Kidney (tissue), 22 donors: ENCODE measurements at places on chromosomes 2 and 18.

GRCh38 chr2:44083054-44083453 is 85.6 kb upstream of the PPM1B start:
- no peak for DNase-seq

DNA sequence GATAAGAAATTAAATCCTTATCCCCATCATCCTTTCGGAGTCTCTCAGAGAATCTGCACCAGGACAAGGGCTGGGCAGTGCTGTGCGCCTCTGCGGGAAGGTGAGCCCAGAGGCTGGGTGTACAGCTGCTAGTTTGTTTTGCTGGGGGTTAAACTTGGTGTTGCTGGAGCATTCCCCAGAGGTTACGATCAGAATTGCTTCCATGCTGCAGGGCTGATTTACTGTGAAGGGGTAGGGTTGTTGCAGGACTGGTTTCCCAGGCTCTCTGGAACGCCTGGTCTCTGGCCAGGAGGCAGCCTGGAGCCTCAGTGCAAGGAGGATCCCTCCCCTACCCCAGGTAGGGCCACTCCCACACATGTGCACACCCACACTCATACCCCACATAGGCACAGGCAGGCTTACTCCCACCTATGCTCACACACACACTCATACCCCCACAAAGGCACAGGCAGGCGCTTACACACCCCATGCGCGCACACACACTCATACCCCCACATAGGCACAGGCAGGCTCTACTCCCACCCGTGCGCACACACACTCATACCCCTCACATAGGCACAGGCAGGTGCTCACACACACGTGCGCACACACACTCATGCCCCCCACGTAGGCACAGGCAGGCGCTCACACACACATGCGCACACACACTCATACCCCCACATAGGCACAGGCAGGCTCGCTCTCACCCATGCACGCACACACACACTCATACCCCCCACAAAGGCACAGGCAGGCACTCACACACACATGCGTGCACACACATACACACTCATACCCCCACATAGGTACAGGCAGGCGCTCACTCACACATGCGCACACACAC is 11.3 kb downstream of the CNNM4 start:
- peak; percentile 57 for DNase-seq

DNA sequence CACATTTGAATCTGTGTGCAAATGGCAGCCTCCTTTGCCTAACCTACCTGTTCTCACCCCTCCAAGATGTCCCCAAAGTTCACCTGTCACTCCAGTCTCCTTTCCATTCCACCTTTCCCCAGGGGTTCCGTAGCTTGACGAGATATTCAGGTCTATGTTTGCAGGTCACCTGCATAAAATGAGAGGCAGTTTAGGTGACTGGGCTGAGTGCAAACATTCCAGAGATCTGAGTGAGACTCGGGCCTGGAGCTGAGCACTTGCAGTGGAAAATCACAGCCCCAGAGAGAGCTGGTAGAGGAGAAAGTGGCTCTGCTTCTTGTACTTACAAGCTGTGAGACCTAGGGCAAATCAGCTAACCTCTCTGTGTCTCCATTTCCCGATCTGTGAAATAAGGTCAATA is 20.1 kb downstream of the CAPN14 start:
- no peak for DNase-seq

DNA sequence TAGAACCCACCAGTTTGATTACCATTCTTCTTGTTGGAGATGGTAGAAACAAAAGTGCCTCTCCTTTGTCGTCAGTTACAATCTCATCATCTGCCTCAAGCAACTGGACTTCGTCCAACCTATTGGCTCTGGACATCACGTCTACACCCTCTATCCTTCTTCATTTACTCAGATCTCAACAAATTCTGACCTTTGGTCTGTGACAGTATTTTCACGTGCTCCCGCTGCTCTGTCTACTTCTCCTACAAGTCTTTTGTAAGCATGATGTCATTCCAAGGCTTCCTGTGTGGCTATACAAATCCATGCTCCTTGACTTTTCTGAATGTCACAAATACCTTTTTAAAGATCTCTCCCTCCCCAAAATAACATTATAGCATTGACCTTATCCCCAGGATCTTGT is 43.0 kb upstream of the PID1 start:
- DNase-seq = no peak

- no peak for DNase-seq
Measured at GRCh38 chr18:62338446-62339105, 13.5 kb downstream of the TNFRSF11A start.

GRCh38 chr2:58271826-58272225 is 30.7 kb upstream of the FANCL start:
- DNase-seq = no peak

- no peak for DNase-seq
Measured at GRCh38 chr2:109435066-109435690, 178.6 kb downstream of the SEPTIN10 start.

- DNase-seq = no peak
Measured at GRCh38 chr18:10057401-10057893, 143.6 kb downstream of the VAPA start.

DNA sequence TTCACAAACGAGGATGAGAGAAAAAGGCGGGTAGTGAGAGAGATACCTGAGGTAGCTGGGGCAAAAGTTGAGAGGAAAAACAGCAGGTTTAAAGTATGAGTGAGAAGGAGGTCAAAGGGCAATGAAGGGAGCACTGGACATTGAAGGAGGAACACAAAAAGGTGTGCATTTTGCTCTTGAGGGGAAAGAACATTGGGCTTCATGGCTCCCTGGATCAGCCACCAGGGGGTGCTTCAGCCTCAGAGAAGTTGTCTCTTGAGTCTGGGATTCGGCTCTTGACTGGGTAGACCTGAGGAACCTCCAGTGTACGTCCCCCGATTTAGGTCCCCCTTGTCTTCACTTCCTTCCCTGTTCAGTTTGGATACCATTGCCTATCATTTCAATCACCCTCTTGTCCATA is 128.5 kb downstream of the RAPGEF4 start:
- no peak for DNase-seq

GRCh38 chr2:96596596-96596995 is 41.5 kb downstream of the KANSL3 start:
- DNase-seq = no peak

DNA sequence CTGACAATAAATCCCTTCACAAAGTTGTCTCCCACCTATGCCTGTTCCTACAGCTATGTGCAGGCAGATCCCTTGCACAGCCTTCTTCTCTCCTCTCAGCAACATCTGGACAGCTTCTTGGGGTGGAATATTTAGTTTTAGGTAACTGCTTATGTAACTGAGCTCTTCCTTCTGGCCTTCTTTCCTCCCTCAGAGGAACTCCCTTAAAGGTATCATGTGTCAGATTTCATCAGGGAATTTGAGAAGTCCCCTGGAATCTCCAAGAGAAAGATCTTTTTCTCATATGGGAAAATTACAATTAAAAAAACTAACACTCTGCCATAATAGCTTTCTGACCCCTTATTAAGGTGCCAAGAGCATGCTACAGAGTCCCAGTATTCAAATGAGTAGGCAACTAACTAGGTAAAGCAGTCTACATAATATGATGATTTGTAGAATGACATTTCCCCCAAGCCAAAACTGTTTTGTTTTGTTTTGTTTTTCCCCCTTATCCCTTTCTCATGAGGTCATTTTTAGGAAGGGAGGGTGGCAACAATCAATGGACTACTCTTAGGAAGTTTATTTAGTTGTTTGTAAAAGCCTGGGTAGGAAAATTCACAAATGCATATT is 2.4 kb downstream of the TMEM200C start:
- DNase-seq = no peak

DNA sequence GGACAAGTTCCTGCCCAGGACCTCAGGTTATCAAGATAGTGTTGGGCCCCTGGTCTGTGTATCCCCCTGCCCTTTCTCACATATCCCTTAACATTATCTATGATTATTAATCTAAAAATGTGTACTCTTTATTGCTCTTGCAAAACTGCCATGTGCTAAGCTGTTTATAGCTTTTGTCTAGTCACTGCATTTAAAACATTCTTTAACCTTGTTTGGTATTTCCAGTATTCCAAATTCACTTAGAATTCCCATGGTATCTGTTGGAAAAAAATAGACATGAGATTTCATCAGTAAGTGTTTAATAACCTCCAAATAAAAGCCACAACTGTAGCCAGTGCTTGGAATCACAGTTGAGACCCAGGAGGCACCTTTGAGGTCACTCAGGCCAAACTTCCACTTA is 16.2 kb upstream of the GLS start:
- no peak for DNase-seq

GRCh38 chr2:205872716-205873115 is 190.4 kb downstream of the NRP2 start:
- no peak for DNase-seq

DNA sequence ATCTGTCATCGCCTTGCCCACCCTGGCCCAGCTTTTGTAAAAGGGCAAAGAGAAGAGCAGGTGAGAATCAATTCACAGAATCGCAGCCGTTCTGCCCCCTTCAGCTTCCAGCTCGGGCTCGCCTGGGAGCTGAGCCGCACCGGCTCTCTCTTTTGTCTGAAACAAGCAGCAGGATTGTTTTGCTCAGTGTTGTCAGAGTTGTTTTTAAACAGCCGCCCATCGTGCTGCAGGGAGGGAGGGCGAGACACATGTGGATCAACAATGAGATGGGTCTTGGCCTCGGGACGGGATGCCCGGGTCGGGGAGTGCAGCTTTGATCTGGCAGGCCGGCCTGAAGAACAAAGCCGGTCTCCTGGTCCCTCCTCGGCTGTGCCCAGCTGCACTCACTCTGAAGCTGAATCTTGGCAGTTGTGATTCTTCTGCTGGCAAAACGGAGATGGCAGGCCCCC is 39.7 kb upstream of the HDAC4 start:
- DNase-seq = peak; percentile 78

- no peak for DNase-seq
Measured at GRCh38 chr2:190554357-190555006, 20.0 kb upstream of the NEMP2 start.

GRCh38 chr2:227363756-227364155 is 15.3 kb downstream of the TM4SF20 start:
- no peak for DNase-seq

- no peak for DNase-seq
Measured at GRCh38 chr2:41222593-41222992, 770.7 kb upstream of the SLC8A1 start.

DNA sequence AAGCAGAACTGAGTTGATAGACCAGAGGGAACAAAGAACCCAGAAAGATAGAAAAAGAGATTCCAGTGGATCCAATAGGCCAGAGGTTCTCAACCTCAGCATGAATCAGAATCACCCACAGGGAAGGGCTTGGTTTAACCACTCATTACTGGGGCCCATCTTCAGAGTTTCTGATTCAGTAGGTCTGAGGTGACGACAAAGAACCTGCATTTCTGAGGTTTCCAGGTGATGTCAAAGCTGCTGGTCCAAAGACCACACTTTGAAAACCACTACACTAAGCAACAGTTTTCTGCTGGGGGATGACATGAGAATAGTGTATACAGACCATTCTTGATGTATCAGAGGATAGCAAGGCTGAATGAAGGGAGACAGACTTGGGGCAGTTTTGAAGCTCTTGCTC is 296.9 kb upstream of the STON1 start:
- DNase-seq = no peak

- DNase-seq = no peak
Measured at GRCh38 chr2:119485336-119486110, 38.8 kb downstream of the SCTR start.

- DNase-seq = no peak
Measured at GRCh38 chr2:218224186-218224585, 7.2 kb downstream of the ARPC2 start.

GRCh38 chr18:43777636-43778304 is 500.5 kb upstream of the SYT4 start:
- DNase-seq = no peak

DNA sequence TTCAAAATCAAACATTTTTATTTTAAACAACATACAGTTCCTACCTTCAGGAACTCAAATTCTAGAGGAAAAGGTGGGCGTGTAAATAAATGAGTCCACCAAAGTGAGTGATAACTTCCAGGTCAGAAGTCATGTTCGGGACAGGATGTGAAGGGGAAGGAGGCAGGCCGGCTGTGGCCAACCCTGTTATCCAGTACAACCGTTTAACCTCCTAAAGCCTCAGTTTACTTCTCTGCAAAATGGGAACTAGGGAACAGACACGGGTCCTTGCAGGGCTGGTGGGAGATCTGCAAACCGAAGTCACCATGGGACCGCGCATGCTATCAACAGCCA is 373 bp downstream of the EIPR1 start:
- DNase-seq = peak; percentile 35

GRCh38 chr2:25341011-25341727 is 556 bp downstream of the DNMT3A start:
- DNase-seq = peak; percentile 78

DNA sequence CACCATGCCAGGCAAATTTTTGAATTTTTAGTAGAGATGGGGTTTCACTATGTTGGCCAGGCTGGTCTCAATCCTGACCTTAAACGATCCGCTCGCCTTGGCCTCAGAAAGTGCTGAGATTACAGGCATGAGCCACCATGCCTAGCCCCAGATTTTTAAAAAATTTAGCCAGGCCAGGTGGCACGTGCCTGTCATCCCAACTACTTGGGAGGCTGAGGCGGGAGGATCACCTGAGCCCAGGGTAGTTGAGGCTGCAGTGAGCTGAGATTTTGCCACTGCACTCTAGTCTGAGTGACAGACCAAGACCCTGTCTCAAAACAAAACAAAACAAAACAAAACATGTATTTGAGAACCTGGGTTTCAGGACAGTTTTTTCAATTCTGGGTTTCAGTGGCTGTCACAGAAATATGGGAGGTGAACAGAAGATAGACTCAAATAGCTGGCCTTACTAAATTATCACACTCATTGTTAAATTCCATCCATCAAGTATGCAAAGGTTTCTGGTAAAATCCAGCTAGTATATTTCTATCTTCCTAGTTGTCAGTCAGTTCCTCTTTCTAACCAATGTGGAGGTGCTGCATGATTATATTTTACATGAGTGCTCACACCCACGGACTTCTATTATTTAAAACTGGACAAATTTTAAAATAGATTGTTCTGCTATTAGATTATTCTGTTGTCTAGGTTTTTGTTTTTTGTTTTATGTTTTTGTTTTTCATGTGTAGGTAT is 5.4 kb downstream of the ALPG start:
- no peak for DNase-seq
